ENCODE measurements at places on chromosomes 3 and 15. TPM values are rescaled to one million over a fixed set of nuclear protein-coding genes. Genes with fewer than 3 reads are reported as not detected.
A peak's percentile ranks its signal among the peaks of the same experiment; 100 is the strongest.

The P2RY1 gene
- 1.0 TPM for total RNA-seq

- DNase-seq: peak; percentile 51
Measured at GRCh38 chr3:195240939-195241338, 30.0 kb downstream of the XXYLT1 start.

GRCh38 chr15:65653801-65654521, 32.2 kb downstream of the SLC24A1 start:
- DNase-seq: no peak

GRCh38 chr3:70069557-70069956, 70.0 kb downstream of the SAMMSON start:
- no peak for DNase-seq

DNA sequence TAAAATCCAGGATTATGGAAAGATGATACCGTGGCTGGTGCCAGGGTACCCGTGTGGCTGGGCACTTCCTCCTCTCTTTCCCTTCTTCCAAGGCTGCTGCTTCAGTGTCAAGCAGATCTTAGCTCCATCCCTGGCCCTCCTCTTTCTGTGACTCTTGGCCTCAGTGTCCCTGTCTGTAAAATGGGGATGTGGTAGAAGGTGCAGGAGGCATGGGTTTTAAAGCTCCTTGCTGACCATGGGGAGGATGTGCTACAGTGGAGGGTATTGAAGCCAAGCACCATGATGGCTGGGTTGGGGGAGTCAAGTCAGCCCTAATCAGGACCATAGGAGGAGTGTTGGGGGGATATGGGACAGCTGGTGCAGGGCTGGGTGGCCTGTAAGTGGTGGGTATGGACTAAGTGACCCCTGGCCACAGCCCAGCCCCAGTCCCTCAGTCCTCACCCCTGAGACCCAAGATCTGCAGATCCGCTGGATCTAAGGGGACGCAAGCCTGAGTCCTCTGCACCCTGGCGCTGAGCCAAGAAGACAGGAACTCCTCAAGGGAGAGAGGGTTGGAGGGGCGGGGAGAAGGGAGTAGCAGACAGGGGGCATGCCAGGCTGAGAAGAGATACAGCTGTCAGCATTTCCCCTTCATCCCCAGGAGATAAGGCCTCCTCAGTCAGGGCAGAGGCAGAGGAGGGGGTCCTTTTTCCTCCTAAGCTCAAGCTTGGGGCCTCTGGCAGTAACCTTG, 12.0 kb downstream of the PTH1R start:
- DNase-seq: no peak

GRCh38 chr3:95654570-95655362, 1159.6 kb upstream of the EPHA6 start:
- no peak for DNase-seq

GRCh38 chr3:126014252-126014651, 45.3 kb downstream of the ROPN1B start:
- no peak for DNase-seq

DNA sequence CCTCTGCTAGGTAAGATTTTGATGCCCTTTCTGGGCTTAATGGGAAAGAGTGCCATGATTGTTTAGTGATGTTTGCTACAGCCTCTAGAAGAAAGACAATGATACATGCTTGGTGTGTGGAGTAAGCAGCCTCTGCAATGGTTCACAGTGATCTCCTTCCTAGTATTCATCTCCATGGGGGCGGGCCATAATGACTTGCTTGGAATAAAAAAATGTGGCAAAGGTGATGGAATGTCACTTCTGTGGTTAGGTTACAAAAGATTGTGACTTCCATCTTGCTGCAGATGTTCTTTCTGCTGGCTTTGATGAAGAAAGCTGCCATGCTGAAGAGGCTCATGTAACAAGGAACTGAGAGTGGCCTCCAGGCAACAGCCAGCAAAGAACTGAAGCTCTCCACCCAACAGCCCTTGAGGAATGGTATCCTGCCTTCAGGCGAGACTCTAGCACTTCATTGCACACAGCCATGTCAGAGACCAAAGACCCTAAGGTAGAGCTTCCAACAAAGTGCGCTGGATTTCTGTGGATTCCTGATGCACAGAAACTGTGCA, 139.1 kb upstream of the LRIG1 start:
- DNase-seq: no peak

Data from HT-29 (cell line).